Activated naive CD8-positive, alpha-beta T cell treated with anti-CD3 and anti-CD28 coated beads, Interleukin-2, amount 10 ng/mL, durations not matched to agents 7 days and 5 days (primary cell): ENCODE measurements at places on chromosomes 4 and X.

DNA sequence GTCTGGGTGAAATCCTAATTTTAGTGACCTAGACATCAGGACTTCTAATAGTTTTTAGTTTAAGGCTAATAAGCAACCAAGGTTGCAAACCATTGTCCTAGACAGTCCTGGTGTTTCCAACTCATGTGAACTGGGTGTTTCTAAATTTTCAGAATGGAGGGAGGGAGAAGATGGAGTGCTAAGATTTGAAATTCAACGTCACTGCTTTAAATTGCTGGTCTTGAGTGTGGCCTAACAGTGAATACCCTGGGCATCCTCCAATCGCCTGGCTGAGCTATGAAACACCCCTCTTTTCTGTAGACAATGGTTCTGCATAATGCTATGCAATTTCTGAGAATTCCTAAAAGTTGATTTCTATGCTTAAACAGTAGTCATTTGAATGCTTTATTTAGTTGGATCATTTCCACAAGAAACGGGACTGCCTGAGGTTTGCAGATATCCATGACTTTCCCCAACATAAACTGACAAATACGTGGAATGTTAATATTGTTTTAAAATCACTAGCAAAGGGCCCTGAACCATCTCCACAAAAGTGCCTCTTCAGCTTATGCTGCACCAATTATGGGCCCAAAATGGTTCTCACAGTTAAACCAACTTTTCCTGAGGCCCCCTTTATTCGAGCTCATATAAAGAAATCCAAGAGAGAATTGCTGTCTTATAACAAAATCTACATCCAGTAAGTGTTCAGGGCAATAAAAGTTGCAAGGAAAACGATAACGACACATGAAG lies 1.1 kb downstream of the FBXL5 start:
- DNase-seq = no peak

DNA sequence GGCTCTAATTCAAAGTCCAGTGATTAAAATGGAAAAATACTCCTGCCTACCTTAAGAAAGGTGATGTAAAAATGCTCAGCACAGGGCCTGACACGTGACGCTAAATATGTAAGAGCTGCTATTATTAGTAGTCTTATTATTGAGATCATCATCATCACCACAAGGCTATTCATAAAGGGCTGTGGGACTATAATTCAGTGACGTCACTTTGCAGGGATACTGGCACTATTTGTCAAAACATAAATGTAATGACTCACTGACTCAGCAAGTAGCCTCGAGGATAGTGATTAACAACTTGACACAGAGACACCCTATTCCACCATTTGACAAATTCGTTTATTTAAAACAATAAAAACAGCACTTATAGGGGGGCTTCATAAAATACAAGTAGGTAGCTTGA lies 258.9 kb downstream of the SPANXN1 start:
- no peak for DNase-seq

DNA sequence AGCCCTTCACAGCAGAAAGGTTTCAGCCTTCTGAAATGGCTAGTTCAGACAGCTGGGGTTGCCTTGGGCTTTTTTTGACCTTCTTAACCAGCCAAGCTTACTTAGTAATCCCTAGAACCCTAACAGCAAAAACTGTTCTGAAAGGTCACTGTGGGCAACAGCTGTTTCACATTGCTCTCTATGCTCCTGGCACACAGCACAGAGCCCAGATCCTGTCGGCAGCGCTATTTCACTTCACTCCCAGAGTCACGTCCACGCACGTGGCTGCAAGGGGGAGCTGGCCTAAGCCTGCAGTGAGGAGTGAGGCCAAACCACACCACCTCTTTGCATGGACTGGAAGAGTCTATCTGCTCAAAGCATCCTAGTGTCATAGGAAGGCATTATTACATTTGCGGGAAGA lies 32.0 kb upstream of the STS start:
- DNase-seq = no peak

DNA sequence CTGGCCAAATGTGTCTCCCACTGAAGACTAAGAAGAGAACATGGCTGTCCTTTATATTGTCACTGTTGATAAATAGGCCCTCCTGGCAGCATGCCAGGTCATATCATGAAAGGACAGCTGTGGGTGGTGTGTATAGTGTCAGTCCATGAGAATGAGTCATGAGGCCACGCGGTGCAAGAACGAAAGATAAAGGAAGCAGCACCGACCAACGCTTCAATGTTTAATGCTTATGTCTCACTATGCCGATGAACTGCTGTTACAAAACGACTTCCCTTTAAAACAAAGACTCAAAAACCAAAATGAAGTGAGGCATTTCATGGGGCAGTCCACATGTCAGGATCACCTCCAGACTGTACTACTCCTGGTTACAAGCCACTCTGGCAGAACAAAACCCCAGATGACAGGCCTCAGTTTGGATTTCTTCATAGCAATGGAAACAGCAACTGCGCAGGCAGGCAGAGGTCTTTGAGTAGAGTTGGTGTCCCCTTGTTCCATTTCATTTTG lies 5.2 kb upstream of the TCEANC start:
- no peak for DNase-seq

GRCh38 chr4:133096972-133097371 lies 52.1 kb upstream of the PCDH10 start:
- no peak for DNase-seq

- DNase-seq = no peak
These were observed 60.4 kb upstream of the TAF9B start for GRCh38 chrX:78199851-78200250.

GRCh38 chr4:158065176-158065575 lies 107.6 kb downstream of the GASK1B start:
- DNase-seq = no peak

DNA sequence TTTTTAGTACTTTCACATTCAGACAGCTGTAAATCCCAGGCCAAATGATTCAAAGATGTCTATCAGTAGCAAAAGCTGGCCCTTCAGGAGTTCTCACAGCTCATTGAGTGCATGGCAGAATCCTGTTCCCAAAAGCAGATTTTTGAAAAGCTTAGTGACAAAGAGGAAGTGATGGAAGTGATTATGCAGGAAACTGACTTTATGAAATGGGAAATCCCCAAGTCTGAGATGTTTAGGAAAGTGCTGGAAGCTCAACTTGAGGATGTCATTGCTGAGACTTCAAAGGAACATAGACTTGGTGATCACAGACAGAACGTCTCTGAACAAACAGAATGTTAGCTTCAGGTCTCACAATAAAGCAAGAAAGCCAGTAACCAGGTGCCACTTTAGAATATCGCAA lies 51.0 kb upstream of the CFAP47 start:
- DNase-seq = no peak

DNA sequence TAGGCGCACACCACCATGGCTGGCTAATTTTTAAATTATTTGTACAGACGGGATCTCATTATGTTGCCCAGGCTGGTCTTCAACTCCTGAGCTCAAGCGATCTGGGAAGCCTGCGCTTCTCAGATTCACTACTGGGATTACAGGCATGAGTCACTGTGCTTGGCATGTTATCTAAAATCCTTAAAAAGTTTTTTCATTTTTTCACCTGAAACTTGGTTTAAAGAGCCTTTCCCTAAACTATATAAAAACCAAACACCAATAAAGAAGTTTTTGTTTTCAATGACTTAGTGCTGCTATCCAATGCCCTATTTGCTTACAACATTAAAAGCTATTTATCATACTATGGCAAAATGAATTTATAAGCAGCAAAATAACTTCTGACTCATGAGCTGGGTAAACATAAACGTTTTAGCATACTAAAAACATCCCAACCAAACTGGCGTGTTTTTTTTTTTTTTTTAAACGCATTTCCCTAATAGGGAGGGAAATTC lies 127.8 kb downstream of the UBE2K start:
- DNase-seq = no peak

DNA sequence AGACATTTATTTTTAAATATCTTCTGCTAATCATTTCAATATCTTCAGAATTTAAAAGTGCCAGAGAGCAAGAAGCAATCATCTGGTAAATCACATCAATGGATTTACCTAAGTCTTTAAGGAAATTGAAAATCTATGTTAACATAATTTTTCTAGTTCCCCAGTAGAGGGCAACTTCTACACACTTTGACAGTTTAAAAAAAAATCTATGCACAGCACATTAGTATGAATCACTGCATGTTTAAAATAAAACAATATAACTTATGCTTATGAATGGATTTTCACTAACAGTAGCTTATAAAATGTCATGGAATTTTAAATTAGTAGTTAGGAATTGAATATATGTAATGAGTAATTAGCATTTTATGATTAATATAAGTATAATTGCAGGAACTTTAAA lies 126.5 kb downstream of the REELD1 start:
- DNase-seq = no peak

DNA sequence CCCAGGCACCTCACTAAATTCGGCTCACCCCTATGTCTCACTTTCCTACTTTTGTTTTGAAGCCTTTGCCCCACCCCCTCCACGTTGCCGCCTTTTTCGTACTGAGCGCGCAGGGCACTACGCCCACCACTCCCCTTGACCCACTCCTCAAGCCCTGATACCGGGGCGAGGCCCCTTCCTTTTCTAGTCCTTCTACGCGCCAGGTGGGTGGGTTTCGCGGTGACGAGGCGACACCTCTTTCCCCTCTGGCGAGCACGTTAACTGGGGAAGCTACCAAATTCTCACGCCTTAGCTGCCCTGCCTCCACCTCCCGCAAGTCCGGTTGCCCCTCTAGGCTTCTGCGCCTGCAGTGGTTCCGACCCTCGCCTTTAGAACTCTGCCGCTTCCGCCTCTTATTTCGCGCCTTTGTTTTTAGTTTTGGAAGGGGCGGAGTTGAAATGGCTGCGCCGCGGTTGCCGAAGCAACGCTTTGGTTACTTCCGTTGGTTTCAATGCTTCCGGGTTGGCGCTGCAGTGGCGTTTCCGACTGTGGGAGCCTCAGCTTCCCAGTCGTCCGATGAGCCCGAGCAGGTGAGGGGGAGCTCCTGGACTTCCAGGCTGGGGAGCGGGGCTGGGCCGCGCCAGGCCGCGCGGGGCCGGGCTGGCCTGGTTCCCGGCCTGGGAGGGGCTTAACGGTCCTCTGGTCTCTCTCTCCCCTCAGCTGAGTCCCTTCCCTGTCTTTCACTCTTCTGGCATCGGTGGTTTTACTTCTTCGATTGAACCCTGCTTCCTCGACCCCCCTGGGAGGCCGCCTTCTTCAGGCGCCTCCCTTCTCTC lies at the start of gene SLC25A14:
TSS of gene SLC25A14 (plus strand) at position 512 of the 815 bp plus-strand sequence. CDS start 360 bp downstream, outside the sequence.
- DNase-seq = peak; percentile 73

DNA sequence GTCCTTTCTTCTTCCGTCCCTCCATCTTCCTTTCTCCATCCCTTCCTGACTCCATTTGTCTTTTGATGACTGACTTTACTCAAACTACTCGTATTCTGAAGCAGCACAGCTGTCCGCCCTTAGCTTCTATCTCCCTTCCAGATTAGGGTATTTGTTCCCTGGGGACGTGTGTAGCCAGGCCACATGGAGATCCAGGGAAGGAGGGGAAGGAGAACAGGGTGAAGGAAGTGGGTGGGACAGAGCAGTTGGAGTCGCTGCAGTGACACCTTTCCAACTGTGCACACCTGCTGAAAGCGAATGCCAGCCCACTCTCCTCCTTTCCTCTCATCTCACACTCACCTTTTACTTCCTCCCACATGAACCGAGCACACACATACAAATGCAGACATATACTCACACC lies 323.8 kb downstream of the DCTD start:
- DNase-seq = no peak

DNA sequence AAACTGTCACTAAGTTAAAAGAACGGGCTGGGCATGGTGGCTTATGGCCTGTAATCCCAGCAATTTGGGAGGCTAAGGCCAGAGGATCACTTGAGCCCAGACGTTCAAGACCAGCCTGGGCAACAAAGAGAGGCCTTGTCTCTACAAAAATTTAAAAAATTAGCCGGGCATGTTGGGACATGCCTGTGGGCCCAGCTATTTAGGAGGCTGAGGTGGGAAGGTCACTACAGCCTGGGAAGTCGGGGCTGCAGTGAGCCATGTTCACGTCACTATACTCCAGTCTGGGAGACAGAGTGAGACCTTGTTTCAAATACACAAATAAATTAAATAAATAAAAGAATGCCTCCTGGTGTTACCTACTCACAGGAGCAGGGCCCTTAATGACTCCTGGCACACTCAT lies 69.5 kb downstream of the APBB2 start:
- no peak for DNase-seq
